ENCODE measurements at places on chromosomes 5 and 9.

DNA sequence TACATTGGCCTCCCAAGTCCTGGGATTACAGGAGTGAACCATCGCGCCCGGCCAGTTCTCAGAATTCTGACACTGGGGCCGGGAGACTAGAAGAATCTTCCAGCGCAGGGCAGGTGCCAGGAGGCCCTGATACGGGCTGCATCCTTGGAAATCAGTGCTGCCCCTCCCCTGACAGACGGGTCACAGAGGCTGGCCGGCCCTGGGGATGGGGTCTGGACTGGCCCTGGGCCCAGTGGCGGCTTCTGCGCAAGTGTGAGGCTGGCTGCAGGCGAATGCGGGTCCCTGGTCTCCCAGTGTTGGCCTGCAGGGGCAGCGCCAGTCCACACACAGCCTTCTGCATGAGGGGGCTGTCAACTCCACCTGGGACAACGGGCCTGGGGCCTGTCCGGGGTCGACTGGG, 831 bp upstream of the TBC1D9B start:
- no peak for DNase-seq

- DNase-seq: peak; percentile 79
Measured at GRCh38 chr9:98521141-98521540, 187.6 kb downstream of the GABBR2 start.

DNA sequence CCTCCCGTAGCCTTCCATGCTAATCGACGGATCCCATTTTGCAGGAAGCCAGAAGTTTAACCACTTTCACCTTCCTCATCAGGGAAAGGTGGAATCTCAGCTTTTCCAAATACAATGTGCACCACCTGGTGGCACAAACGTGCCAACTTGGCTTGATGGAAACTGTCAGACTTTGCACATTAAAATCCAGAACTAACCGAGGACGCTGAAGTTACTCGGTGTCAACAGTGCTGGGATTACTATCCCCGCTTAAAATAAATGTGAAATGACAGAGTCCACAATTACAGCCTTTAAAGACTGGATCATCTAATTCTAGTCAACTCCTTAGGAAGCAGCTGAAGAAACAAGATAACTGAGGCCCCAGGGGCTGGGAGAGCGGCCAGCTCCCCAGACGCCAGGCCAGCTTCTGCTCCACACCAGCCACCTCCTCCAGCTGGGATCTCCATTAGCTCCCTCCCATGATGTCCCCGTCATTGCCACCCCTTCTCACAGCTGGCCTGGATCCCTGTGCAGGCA, 50.1 kb upstream of the RETREG1 start:
- DNase-seq: peak; percentile 47

DNA sequence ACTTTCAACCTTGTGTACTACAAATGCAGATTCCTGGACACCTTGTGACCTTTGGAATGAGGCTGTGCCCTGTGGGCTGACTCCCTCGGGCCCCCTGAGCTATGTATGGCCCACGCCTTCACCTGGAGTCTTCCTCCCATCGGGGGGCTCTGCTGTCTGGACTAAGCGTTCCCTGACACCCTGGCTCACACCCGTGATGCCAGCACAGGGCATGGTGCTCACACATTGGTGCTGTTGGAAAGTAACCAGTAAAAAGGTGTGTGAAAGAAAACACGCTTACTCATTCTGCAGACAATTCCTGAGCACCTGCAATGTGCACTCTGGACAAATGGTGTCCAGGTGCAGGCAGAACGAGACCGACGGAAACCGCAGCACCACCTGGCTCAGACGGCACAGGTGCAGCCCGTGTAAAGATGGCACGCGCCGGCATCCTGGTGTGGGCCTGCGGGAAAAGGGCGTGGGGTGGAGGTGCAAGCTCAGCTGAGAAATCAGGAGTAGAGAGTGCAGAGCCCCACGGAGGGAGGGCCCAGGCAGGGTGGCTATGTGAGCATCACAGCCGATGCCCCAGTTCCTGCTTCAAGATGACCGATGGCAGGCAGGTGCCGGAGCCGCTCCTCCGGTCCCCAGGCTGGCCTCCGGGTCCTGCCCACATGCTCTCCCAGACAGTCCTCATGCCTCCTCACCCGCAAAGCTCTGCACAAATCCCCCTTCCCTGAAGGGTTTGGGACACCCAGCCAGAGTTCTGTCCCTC, 11.0 kb downstream of the LPCAT1 start:
- DNase-seq: no peak

- no peak for DNase-seq
Measured at GRCh38 chr5:5418764-5419163, 3.7 kb upstream of the ICE1 start.

- DNase-seq: peak; percentile 57
Measured at GRCh38 chr9:71819115-71819739, 50.9 kb upstream of the CEMIP2 start.

DNA sequence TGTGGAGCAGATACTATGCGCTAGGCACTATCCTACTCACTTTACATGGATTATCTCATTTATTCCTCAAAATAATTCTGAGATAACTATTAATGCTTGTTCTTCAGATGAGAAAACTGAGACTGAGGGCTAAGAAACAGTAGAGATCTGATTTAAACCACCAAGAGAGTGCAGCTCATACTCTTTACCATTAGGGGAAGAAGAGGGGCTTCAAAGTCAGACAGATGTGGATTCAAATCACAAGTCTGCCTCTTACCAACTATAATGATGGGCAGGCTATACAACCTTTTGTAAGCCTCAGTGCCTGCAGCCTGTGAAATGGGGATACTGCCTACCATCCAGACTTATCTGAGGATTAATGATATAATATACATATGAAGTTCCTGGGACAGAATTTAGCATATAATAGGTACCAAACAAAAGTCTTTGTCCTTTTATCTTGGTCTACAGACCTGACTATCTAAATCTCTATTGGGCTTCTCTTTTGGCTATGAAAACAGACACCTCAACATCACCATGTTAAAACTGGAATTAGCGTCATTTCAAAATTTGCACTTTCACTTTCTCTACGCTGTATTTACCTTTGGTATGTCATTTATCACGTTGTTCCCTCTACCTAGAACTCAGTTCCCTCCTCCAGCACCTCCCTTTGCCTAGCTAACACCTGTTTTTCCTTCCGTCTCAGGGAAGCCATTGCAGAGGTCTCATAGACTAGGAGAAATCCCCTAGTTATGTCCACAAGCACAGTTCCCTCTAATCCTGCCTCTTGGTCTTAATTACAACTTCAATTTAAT, 13.8 kb upstream of the TMEM267 start:
- DNase-seq: no peak

DNA sequence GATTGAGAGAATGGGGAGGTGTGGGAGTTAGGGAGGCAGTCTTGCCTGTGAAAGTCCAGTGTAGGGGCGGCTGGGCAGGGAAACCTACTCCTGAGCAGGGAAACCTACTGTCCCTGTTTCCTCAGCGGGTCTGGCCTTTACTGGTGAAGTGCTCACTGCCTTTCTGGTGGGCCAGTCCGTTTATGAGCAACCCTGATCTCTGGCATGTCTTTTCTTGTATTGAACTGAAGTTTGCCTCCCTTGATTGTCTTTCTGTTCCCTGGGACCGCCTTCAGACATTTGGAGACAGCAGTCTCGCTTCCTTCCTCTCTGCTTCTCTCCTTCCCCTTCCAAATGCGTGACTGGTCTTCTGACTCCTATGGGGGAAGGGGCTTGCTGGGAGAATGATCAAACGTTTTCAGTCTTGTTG, 2.9 kb downstream of the SNX18 start:
- DNase-seq: peak; percentile 51

DNA sequence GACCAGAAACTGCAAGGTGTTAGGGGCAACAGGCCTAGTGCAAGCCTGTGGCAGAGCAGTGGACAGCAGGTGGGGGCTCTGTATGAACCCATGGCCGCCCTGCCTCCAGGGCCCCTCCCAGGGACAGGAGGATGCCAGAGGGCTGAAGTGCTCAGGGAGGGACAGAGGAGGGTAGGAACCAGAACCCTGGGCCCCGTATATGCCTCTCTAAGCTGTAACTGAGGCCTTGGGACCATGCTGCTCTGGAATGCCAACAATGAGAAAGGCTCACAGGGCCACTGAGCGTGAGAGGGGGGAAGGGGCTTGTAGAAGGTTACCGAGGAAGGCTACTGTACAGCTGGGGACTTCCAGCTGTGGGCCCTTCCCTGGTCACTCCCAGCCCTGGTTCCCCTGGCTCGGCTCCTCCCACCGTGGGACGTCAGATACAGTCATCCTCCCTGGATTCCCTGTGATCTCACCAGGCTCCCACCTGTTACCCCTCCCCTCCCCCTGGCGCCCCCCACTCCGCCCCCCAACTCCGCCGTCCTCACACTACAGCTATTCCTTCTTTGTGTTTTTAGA, 21.1 kb downstream of the AQP7 start:
- no peak for DNase-seq

DNA sequence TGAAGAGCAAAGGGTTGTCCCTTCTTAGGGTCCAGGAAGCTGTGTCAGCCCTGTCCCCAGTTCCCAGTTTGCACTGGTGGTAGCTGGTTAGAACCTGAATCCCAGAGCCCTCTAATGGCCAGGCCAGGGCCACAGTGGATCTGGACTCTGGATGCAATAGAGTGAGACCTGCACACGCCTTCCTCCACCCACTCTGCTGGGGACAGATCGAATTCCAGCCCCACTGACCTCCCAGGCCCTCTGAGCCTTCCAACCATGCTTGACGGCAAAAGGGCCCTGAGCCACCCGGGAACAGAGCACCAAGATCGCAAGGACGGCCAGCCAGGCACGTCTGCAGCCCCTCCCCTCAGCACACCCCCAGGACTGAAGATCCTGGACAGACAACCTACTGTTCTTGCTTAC, 23.7 kb downstream of the NAIF1 start:
- DNase-seq: no peak

- no peak for DNase-seq
Measured at GRCh38 chr9:136054146-136054545, 40.9 kb downstream of the NACC2 start.

DNA sequence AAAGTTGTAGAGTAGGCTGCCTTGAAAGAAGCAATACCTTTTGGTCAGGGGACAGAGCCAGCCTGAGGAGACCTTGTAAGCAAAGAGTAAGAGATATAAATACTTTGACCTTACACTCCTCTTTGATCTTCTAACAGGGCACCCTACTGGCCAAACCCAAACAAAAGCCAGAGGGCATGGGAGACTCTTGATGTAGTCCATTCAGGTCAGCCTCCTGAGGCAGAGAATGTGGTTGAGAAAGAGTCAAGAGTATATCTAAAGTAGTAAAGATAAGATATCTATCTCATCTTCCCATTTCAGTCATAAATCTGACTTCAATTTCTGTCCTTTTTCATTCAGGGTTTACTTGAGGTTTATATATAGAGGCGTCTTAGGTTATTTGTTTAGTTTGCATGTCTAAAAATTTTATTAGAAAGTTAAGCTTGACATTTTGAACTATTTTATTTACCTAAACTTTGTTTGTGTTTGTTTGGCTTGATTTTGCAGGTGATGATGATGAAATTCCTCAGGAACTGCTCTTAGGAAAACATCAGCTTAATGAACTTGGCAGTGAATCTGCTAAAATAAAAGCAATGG, 125.7 kb downstream of the NIPBL start:
- DNase-seq: no peak

DNA sequence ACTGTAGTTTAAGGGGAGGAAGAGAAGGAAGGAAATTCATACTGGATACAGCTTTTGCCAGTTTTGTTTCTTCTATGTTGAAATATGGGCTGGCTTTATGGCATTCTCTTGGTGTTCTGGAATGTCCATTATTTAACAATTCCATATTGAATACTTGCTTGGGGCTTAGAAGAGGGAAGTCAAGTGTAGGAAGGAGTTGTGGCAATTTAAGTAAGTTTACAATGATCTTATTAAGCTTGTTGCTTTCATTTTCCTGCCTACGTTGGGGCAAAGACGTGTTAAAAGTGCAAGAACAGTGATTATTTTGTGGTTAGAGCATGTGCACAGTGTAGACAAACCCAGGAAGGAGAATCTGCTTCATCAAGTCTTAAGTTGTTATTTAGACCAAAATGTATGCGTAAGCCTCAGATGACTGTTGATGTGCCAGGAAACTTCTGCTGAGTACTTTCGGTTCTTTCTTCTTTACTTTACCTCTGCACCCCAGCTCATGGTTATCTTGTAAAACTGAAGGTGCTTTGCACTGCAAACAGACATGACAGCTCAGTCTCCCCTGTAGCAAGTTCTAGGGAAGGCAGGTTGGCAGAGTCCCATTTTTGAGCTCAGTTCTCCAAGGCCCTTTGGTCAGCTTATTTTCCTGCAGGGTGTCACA, 75.8 kb downstream of the F2RL2 start:
- DNase-seq: no peak

DNA sequence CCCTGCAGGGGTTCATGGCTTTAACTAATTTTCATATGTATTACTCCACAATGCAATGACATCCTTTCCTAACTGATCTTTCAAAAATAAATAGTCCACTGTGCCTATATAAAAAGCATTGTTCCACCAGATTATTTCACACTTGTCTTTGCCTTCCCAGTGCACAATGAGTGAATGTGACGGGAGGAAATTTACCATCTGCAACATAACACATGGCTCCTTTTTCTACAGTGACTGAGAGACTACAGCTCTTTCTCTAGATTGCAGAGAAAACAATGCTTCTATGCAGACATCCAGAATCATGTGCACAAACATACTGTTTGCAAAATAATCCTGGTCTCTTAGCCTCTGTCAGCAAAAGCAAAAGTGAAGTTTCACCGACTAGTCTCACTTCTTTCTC, 483.7 kb upstream of the PIK3R1 start:
- no peak for DNase-seq

GRCh38 chr9:80158131-80158530, 586.4 kb downstream of the TLE4 start:
- DNase-seq: no peak

DNA sequence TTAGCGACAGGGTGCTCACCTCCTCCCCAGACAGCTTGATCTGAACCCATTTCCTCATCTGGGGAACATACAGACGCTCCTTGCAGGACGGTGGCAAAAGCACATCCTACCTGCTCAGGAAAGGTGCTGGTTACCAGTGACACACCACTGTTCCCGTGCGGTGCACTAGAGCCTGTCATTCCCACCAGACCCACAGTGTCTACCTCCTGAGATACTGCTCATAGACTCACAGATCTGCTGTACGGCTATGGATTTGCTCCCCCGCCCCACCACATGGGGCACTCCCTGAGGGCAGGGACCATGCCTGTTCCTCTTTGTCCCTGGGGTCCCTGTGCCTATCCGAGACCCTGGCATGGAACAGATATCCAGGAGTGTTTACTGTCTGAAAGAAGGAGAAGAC, 208.9 kb downstream of the PAX5 start:
- DNase-seq: no peak

GRCh38 chr5:6480133-6481051, 31.7 kb downstream of the UBE2QL1 start:
- DNase-seq: no peak

GRCh38 chr9:3746296-3747275, 220.8 kb upstream of the RFX3 start:
- peak; percentile 69 for DNase-seq

Data from fibroblast of pulmonary artery (primary cell).